Suppressor macrophage treated with lipopolysaccharide for 1 hour (primary cell): ENCODE measurements at places on chromosomes 7 and 10.

GRCh38 chr10:102408728-102409603 is 9.6 kb downstream of the PSD start:
- peak; percentile 80 for DNase-seq

- DNase-seq, result peak; percentile 49
Measured at GRCh38 chr7:16657656-16658279, 11.8 kb downstream of the BZW2 start.

GRCh38 chr10:35063837-35064454 is 26.2 kb downstream of the CUL2 start:
- no peak for DNase-seq

- DNase-seq, result no peak
Measured at GRCh38 chr10:85642082-85642420, 724.5 kb downstream of the GRID1 start.

DNA sequence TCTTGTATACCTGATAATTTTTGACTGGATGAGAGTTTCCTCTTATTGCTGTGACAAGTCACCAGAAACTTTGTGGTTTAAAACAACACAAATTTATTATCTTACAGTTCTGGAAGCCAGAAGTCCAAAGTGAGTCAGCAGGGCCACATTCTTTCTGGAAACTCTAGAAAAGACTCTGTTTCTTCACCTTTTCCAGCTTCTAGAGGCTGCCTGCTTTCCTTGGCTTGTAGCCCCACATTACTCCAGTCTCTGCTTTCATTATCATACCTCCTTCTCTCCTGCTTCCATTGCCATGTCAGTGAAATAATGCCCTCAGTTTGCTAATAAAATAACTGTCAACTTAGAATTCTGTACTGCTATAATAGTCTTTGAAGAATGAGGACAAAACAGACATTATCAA is 65.3 kb downstream of the VCL start:
- no peak for DNase-seq

DNA sequence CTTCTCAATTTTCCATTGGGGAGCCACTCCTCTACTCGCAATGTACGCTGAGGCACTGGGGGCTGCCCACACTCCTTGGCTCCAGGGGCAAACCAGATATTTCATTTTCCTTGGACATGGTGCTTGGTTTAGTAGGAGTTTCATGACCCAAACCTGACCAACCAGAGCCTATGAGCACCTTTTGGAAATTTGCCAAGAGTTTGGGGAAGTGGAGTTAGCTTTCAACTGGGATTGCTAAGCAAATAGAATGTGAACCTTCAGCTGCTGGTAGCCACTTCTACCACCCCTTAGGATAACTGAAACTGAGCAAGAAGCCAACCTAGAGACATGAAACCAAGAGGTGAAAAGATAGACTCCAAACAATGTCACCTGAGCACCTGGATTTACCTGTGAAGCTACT is 74.9 kb upstream of the COL13A1 start:
- peak; percentile 23 for DNase-seq

DNA sequence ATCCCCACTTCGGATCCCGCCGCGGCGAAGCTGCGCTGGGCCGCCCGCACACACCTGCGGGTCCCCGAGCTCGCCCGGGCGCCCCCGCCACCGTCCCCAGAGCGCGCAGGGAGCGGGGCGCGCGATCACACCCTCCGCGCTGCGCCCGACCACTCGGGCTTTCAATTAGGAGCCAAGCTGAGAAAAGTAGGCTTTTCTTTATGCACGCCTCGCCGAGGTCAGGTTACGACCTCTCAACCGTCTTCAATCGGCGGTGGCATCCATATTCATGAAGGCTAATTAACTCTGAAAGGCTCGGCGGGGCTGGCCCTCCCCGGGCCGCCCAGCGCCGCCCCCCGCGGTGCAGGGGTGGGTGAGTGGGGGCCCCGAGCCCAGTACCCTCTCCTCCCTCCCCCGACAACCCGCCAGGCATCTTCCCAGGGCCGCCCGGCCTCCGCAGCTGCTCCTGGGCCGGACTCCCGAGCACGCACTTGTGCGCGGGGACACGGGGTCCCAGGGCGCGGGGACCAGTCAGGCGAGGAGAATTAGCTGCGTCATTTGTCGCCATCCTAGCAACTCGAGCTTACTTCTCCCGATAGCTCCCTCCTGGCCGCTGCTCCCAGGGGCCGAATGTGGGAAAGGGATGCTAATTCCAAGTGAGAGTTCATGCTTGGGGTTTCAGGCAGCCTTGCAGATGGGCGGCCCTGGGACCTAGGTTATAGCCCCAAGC is 155.5 kb upstream of the LYZL2 start:
- peak; percentile 39 for DNase-seq

- DNase-seq, result no peak
Measured at GRCh38 chr7:102232611-102233286, 53.9 kb upstream of the SH2B2 start.

- no peak for DNase-seq
Measured at GRCh38 chr7:6403907-6404306, 43.8 kb downstream of the DAGLB start.

- DNase-seq, result no peak
Measured at GRCh38 chr7:98556288-98556687, 60.8 kb upstream of the NPTX2 start.

DNA sequence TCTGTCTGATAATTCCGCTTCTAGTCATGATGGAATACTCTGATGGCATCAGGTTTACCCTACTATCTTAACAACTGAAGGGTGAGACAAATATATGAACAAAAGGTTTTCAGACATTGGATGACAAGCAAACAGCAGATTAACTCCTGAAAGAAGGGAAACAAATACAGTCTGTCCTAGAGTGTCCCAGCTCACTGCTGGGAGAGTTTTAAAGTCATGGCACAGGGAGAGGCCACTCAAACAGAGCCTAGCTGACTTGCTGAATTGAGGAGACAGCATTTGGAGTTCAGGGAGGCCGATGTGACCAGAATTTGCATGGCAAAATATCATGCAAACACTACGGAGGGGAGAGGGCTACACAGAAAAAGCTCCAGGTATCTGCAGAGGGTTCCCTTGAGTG is 73.1 kb downstream of the MDH2 start:
- no peak for DNase-seq

DNA sequence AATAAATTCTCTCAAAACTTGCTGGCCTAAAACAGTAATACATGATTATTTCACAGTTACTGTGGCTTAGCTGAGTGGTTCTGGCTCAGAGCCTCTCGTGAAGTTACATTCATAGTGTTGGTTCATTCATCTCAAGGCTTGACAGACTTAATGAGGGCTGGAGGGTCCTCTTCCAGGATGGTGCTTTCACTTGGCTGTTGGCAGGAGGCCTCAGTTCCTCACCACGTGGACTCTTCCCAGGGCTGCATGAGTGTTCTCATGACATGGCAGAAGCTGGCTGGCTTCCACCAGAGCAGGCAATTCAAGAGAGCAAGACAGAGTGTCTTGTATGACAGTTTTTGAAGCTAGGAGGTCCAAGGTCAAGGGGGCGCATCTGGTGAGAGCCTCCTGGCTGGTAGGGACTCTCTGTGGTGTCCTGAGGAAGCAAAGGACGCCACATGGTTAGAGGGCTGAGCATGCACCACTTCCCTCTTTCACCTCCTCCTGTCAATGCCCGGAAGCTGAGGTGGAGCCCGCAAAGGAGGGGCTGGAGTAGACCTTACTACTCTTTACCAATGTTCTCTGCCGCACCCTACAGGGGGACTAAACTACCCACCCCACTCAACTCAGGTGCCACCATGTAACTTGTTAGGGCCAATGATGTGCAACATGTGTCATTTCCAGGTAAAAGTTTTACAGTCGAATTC is 58.2 kb upstream of the YAE1 start:
- DNase-seq, result peak; percentile 6

DNA sequence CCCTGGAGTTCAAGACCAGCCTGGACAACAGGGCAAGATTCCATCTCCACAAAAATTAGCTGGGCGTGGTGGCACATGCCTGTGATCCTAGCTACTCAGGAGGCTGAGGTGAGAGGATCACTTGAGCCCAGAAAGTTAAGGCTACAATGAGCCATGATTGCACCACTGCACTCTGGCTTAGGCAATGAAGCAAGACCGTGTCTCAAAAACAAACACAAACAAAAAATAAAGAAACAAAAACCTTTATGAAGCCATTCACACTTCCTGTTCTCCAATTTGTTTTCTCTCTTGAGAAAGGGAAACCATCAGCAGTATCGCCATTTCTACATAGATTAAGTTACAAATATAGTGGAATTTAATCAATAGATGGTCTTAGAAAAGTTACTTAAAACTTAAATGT is 19.8 kb downstream of the YME1L1 start:
- DNase-seq, result peak; percentile 51

DNA sequence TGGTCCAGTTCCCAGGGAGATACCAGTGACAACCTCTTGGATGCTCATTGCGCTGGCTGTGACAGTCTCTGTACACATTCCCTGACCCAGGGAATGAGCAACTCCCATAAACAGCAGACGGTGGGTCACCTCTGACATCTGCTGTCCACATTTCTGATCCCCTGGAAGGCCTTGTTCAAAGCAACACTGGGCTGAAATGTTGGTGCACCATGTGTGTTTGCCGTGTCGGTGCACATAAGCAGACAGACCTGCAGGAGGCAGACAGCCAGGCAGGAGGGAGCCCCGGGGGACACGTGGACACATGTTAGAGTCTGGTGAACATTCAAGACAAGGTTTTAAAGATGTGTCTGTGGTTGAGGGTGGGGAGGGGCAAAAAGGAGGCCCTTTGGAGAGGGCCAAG is 254.9 kb downstream of the PLXNA4 start:
- DNase-seq, result no peak

GRCh38 chr7:131189488-131189887 is 138.2 kb upstream of the MKLN1 start:
- no peak for DNase-seq

DNA sequence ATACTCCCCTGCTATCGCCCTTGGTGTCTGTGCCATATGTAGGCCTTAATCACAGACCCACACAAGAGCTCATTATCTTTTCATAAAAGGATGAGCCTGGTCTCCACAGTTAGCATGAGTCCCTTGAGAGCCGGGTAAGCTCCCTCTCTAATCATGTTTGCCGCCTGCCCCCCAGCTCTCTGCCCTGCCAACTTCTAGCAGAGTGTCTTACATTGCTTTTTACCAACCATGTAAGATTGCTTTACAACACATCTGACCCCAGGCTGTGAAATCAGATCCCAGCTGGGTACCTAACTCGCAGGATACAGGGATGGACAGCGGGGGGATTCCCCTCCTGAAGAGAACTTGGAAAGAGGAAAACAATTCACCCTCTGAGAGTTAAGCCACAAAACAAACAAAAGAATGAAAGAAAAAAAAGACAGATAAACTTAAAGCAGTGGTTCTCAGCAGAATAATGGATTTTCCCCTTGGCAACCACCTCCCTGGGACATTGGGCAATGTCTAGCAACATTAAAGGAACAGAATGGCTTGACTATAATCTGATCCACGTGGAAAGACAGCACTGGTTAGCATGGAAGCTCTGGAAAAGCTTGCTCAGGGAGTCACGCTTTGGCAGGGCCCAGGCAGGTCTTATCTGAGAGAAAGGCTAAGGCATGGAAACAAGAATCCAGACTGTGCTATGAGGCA is 39.4 kb upstream of the ATOH7 start:
- DNase-seq, result no peak

DNA sequence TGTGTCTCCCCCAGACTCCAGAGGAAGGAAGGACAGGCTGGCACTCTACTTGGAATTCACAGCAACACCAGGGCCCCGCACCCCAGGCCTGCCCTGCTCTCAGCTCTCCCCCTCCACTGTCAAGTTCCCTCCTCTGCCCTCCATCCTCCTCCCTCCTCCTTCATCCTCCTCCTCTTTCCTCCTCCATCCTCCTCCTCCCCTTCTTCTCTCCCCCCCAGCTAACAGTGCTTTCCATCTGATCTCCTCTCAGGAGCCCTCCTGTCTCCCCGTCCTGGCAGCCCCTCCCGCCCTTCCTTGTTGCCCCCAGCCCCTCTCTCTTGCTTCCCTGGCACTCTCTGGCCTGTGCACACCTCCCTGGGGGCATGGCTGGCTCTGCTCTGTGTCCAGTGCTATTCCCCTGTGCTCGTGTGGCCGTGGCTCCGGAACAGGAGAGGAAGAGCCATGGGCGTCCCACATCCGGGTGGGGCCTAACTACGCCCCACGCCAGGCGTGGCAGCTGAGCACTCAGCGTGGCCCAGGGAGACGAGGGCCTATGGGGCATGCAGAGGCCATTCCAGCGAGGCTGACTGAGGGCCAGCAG is 64.2 kb downstream of the PWWP2B start:
- no peak for DNase-seq

GRCh38 chr7:114663502-114663901 is 248.9 kb downstream of the FOXP2 start:
- peak; percentile 10 for DNase-seq

GRCh38 chr10:28906934-28907333 is 229.6 kb downstream of the BAMBI start:
- DNase-seq, result no peak

DNA sequence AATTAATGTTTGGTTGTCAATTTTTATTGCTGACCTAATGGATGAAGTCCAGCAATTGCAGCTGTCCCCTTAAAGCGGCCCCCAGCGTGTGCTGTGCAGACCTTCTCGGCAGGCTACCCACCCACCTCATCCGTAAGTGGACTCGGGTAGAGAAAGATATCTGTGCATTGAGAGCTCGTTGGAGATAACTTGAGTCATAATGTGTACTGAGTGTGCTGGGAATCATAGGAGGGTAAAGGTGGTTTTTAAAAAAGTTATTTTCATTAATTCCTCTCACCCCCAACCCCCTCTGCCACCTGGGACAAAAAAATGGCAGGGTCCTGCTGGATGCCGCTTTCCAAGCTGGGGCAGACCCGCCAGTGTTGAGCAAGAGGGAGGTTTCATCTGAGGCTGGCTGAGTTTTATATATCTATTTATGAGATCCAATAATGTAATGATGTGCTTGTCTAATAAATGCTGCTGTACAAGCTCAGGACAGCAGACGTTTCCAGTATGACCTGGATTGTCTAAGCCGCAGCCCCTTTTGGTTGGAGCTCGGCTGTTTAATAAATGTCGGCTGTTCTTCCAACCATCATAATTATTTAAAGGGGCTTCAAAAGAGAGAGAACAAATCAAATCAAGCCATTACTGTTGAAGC is 119.1 kb downstream of the NKX6-2 start:
- DNase-seq, result no peak

DNA sequence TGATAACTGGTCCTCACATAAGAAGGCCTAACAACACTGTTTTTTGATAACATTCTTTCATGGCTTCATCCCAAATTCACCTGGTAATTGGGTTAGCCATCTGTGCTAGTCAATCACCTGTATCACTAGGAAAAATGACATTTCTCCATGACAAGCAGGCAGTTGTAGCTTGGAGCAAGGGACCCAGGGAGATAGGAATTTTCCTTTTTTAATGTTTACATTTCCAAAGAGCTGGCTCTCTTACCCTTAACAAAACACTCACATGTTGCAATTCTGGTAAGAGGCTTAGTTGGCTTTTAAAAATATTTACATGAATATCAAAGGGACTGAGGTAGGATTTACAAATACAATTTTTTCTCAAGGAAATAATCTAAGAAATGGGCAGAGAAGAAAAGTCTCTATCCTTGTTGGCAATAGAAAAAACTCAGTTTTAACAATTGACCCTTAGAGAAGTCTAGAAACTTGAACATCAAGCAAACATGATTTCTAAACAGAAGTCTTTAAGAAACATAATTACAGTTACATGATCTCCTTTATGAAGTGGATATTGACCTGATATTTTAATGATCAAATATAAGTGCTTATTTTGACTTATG is 16.1 kb upstream of the AKR1C1 start:
- no peak for DNase-seq

GRCh38 chr7:66921918-66922486 is 977 bp downstream of the TMEM248 start:
- DNase-seq, result no peak
